ENCODE measurements at places on chromosomes 3 and 15.

GRCh38 chr3:73719861-73720260, 95.1 kb upstream of the PDZRN3 start:
- no peak for DNase-seq

DNA sequence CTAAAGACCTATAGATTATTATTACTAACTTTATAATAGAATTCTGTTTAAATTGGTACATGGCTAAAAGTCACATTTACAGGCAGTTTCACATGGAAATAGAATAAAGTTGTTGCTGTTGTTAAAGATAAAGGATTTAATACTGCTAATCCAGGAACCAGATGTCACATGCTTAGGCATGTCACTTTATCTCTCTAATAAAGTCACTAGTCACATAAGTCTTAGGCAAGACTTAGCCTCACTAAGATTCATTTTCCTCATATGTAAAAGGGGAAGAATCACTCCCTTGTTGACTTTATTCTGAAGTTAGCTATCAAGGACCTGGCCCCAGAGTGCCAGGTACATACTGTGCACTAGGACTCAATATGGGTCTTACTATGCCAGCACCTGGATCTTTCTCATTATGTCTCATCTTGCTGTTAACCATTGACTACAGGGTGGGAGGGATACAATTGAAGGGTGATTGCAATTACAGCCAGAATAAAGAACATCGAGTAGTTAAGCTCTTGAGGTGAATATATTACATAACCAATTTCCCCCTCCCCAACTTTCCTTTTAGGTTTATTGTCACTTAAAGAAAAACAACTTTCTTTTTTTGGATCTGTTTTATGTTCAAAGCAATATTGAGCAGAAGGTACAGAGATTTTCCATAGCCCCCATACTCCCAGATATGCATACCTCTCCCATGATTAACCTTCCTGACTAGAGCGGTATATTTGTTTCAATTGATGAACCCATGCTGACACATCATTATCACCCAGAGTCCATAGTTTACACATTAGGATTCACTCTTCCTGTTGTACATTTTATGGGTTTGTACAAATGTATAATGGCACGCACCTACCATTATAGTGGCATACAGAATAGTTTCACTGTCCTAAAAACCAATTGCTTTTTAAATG, 36.6 kb downstream of the LNP1 start:
- DNase-seq = no peak

- DNase-seq = no peak
Measured at GRCh38 chr3:87305517-87305916, 29.1 kb upstream of the POU1F1 start.

DNA sequence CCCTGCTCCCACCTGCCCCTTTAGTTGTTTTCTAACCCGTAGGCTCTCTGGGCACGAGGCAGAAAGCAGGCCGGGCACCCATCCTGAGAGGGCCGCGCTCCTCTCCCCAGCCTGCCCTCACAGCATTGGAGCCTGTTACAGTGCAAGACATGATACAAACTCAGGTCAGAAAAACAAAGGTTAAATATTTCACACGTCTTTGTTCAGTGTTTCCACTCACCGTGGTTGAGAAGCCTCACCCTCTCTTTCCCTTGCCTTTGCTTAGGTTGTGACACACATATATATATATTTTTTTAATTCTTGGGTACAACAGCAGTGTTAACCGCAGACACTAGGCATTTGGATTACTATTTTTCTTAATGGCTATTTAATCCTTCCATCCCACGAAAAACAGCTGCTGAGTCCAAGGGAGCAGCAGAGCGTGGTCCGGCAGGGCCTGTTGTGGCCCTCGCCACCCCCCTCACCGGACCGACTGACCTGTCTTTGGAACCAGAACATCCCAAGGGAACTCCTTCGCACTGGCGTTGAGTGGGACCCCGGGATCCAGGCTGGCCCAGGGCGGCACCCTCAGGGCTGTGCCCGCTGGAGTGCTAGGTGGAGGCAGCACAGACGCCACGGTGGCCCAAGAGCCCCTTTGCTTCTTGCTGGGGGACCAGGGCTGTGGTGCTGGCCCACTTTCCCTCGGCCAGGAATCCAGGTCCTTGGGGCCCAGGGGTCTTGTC, 48.5 kb downstream of the PGPEP1L start:
- DNase-seq = no peak

DNA sequence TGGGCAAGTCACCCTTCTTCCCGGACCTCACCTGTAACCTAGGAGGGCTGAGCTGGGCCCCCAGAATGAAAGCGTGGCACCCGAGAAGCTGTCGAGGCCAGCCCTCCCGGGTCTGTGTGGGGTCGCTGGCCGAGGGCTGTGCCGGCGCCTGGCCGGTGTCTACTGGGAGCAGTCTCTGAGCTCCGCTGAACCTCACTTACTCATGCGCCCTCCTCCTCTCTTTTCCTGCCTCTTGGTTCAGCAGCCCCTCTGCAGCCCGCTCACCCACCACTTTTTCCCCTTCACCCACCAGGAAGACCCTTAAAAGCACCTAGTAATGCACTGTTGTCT, 419 bp downstream of the HYKK start:
- no peak for DNase-seq

- no peak for DNase-seq
Measured at GRCh38 chr15:88902221-88902835, 7.0 kb upstream of the HAPLN3 start.

GRCh38 chr15:87848012-87848411, 408.5 kb downstream of the NTRK3 start:
- no peak for DNase-seq

GRCh38 chr3:70824078-70824477, 511.6 kb upstream of the MDFIC2 start:
- DNase-seq = no peak

DNA sequence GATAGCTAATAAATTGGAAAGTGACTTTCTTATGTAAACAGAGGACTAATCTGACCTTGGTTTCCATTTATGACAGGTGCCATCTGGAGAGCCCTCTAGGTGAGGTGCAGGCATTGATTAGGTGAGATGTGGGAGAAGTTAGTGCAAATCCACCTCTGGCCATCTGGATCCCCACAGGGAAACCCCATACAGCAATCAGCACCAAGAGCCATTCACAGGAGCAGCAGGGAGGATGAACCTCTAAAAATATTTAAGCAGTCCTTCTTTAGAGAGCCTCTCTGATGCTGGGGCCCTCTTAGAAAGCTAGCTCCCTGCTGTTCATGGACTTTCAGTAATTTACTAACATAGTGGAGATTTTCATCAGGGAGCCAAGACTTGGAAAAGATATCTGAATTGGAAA, 69.3 kb downstream of the CLSTN2 start:
- DNase-seq = no peak

DNA sequence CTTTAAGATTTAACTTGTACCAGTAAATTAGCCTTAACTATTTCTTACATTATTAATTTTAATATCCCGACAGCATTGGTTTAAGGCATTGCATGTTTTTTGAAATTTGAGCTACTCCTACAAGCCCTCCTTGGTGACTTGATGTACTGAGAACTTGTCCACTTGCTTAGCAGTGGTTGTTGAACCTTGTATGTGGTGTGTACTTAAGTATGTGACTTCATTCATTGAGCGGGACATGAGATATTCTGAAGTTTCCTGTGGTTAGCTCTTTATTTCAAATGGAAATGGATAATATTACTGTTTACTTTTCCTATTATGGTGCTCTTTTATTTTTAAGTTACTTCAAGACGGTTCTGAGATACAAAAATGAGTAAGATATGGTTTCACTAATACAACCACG, 3.6 kb upstream of the COL6A5 start:
- no peak for DNase-seq

DNA sequence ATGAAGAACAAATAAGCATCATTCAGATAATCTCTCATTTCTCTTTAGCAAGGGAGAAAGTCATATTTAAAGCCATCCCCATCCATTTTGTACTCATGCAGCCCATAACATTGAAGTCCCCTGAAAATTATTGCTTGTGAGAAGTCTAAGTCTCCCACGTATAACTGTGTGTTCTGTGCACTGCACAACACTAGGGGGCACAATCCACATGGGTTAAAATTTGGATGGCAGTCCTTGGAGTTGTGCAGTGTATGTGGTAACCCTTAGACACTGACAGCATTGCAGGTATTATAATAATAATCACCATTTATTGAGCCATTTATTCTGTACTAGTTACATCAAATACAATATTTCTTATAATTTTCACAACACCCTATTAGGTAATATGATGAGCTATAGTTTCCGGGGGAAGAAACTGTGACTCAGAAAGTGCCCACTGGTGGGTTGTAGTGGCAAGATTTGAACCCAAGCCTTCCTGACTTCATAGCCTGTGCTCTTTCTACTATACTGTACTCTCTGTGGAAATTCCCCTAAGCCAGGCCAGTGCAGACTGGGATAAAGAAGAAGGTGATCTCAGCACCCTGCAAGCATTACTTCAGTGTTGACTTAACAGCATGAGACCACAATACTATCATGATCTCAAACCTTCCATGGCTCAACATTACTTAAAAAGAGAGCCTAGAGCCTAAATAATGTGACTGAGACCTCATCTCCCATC, 15.7 kb downstream of the KCNAB1 start:
- peak; percentile 13 for DNase-seq

GRCh38 chr3:58946875-58947274, 103.0 kb downstream of the CFAP20DC start:
- DNase-seq = no peak

DNA sequence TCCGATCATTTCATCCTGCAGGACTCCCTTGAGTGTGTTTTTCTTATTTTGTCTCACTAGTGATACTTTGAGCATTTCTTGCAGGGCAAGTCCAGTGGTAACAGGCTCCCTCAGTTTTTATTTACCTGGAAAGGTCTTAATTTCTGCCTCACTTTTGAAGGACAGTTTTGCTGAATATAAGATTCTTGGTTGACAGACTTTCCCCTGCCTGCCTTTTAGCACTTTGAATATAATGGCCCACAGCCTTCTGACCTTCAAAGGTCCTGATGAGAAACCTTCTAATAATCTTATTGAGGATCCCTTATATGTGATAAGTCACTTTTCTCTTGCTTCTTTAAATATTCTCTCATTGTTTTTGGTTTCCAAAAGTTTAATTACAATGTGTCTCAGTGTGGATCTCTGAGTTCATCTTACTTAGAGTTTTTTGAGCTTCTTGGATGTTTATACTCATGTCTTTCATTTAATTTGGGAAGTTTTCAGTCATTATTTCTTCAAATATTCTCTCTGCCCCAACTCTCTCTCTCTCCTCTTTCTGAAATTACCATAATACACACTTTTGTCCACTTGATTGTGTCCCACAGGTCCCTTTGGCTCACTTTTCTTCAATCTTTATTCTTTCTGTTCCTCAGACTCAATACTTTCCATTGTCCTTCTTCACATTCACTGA, 36.3 kb upstream of the ARIH1 start:
- DNase-seq = no peak

GRCh38 chr3:94787734-94788270, 724.9 kb downstream of the NSUN3 start:
- DNase-seq = no peak
